Right lobe of liver (tissue), 6 donors: ENCODE measurements at places on chromosomes 6 and 20.

DNA sequence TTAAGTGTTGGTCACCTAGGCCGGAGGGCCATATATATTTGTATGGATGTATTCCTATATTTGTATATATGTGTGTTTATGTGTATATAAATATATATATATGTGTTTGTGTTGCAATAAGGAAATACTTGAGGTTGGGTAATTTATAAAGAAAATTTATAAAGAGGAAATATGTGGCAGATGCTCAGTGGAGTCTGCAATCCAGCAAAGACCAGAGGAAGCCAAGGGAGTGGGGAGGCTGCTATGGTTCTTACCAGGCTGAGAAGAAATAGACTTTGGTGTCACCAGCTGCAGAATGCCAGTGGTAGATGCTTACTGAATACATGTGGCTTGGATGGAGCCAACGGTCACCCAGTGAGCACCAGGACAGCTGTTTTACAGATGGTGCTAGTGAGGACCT is 97.4 kb upstream of the ELOVL5 start:
- no peak for DNase-seq

GRCh38 chr20:46625875-46626373 is 25.3 kb downstream of the SLC13A3 start:
- no peak for DNase-seq

DNA sequence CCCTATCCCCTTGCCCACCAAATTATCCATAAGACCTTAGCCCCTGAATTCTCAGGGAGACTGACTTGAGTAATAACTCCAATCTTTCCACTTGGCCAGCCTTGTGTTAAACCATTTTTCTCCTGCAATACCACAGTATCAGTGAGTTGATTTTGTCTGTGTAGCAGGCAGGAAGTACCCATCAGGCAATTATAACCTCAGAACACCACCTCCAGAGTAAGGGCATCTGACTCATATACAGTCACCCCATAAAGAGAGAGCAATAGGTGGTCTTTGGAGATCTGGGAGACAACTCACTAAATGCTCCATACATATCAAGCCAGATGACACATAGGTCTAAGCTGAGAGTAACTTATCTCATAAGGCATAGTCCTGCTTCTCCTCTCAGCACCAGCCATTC is 83.7 kb downstream of the FILIP1 start:
- DNase-seq = no peak

DNA sequence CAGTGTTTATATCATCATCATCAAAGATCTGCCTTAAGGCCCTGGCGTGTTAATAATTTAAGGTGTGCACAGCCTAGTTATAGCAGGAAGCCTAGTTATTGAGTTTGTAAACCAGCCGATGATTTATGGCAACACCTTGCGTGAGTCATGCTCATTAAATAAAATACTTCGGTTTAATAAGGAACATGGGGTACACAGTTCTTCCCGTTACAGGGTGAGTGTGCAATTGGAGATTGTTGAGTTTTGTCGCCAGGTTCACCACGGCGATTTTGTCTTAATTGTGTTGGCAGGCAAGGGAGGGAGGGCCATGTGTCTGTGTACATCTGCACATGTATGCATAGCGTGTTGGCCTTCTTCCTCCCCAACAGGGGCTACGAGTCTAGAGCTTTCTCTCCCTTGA is 104.0 kb downstream of the TFAP2A start:
- DNase-seq = no peak

DNA sequence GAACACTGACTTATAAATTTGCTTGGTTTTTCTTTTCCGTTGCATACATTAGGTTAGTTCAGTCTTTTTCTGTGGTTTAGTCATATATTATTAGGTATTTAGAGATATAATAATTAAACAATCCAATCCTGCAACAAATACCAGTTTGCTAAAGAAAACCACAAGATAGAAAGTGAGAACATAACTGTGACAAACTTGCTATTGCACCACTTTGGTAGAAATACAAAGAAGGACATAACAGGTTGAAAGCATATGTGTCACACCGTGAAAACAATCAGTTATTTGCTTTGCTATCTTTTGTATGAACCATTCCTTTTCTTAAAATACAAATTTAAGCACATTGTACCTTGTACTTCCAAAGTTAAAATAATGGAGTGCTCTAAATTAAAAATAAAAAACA is 42.0 kb upstream of the KCNQ5 start:
- DNase-seq = no peak
